ENCODE measurements at places on chromosomes 11 and 22.

- no peaks in the 10 kb centered on the region for H3K36me3 ChIP-seq
- no peaks in the 10 kb centered on the region for H3K4me1 ChIP-seq
Observed at GRCh38 chr11:33829430-33830141, 55.3 kb upstream of the FBXO3 start.

DNA sequence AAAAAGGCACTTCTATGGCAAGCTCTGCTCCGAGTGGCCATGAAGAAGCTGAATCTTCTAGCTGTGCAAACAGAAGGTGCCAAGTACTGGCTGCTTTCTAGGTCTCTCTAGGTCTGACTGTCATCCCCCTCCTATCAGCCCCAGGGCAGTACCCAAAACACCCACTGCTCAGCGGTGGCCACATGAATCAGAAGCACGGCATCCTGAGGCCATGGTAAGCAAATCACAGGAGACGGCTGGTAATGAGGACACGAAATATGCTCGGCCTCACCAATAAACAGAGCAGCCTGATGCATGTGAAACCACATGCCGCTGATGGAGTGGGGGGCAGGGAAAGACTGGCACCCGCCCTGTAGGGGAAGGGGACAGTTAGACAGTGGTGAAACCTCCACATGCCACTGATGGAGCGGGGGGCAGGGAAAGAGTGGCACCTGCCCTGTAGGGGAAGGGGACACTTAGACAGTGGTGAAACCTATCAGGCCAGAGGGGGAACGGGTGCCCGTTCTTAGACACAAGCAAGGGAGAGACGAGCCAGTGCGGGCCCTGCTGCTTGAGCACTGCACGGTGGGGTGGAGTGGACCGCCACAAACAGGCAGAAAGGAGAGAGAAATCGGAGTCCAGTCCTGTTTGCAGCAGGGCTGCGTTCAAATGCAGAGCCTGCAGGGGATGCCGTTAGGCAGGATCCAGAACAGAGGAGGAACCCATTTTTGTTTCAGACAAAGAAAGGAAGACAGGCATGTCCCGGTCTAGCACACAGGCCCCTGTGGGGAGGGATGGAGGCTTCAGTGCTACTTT, 29.9 kb upstream of the MOB2 start:
- no peak overlapping the region for H3K27ac ChIP-seq
- H3K4me3 ChIP-seq, result no peak overlapping the region
- no peaks in the 10 kb centered on the region for H3K27me3 ChIP-seq
- H3K36me3 ChIP-seq, result no peaks in the 10 kb centered on the region

- DNase-seq, result peak; percentile 20
- H3K27me3 ChIP-seq, result no peaks in the 10 kb centered on the region
- H3K4me3 ChIP-seq, result no peak overlapping the region
- H3K4me1 ChIP-seq, result 0 out of 2 replicates have a peak, but pooled peaks cover 6% of the 10 kb centered on the region
Observed at GRCh38 chr11:109309153-109309552, 112.8 kb upstream of the C11orf87 start.

DNA sequence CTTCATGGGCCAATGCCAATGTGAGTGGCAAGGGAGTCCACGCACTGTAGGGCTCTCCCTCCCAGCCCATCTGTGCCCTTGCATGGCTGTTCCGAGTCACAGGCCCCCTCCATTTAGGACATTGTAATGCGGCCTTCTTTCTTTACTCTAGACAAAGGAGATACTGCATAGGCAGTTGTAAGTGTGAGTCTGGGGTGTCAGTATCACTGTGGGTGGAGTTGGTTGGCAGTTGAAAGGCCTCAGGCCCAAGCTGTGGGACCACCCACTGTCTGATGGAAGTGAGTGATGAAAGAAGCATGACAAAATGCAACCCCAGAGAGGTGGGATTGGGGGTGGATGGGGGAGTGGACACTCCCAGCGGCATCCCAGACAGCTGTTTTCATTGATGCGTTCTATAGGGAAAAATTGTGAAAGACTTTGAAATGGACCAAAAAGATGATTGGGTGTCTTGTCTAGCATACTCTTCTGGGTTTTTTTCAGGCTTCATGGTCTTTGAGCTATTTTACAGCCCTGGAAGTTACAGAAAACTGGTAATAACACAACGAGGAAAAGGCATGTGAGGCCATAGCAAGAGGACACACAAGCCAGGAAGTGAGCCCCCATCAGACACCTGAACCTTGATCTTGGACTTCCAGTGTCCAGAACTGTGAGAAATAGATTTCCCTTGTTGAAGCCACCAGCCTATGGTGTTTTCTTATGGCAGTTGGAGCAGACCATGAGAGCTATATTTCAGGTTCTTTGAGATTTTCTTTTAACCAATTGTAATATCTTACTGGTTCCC, 114.6 kb downstream of the NECTIN1 start:
- no peaks in the 10 kb centered on the region for H3K36me3 ChIP-seq
- H3K4me3 ChIP-seq, result no peak overlapping the region
- no peak for DNase-seq
- H3K27me3 ChIP-seq, result no peaks in the 10 kb centered on the region

DNA sequence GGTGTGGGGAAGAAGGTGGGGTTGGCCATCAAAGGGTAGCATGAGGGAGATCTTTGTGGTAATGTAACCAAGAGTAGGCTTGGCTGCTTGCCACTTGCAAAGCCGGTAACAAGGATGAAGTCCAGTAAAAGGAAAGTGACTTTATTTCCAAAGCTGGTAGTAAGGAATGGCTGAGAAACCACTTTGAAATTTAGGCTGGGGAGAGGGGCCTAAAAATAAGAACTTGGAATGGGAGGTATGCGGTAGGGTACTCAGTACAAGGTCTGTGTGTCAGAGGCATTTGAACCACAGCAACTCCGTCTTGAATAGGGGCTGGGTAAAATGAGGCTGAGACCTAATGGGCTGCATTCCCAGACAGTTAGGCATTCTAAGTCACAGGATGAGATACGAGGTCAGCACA, 216.0 kb upstream of the ISX start:
- H3K27ac ChIP-seq, result no peak overlapping the region
- no peak for DNase-seq
- H3K4me3 ChIP-seq, result no peak overlapping the region
- H3K36me3 ChIP-seq, result no peaks in the 10 kb centered on the region
- no peaks in the 10 kb centered on the region for H3K4me1 ChIP-seq

- no peaks in the 10 kb centered on the region for H3K27me3 ChIP-seq
- no peak for DNase-seq
- no peak overlapping the region for H3K27ac ChIP-seq
- H3K4me1 ChIP-seq, result no peaks in the 10 kb centered on the region
- H3K4me3 ChIP-seq, result no peak overlapping the region
Observed at GRCh38 chr11:118645066-118645715, 34.3 kb downstream of the TREH start.

DNA sequence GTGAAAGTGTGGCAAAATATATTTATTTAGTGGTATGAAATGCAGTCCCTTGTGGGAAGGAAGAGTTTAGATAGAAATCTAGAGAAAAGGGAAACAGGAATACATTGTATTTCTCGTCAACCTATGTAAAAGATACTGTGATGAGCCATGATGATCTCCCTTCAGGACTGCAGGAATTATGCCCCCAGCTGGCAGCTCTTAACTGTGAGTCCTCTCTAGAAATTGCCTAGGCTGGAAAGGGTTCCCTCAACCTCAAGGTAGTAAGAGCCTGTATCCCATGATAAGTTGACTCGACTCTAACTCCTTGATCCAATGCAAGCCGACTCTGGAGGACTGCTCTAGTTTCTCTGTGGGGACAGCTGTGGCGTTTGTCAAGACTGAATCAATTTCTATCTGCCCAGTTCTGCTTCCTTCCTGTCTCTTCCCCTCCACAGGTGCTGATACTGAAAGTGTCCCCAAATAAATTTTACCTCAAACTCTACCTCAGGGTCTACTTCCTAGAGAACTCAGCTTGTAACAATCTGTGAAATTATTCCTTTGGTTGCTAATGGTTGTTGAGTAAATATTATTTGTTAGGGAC, 897.3 kb downstream of the METTL15 start:
- H3K27ac ChIP-seq, result no peak overlapping the region
- no peak overlapping the region for H3K4me3 ChIP-seq
- no peaks in the 10 kb centered on the region for H3K36me3 ChIP-seq
- H3K4me1 ChIP-seq, result peaks cover 18% of the 10 kb centered on the region
- H3K27me3 ChIP-seq, result no peaks in the 10 kb centered on the region
- DNase-seq, result no peak

DNA sequence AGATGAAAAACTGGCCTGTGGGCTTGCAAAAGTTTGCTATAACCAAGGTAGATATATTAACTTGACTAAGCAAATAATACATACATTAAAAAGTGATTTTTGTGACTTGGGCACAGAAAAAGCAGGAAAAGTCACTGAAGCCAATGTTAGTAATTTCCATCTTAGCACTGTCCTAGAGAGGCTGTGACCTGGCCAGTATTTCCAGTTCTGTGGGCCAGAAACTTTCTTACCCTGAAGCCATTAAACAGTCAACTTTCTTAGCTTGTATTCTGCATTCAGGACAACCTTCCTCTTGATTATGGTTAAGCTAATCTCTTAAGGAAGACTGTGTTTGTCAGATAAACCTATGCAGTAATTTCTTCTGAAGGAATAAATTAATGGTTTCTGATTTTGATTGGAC, 22.3 kb upstream of the SLC36A4 start:
- no peak overlapping the region for H3K27ac ChIP-seq
- H3K27me3 ChIP-seq, result peaks cover 12% of the 10 kb centered on the region
- no peak for DNase-seq

DNA sequence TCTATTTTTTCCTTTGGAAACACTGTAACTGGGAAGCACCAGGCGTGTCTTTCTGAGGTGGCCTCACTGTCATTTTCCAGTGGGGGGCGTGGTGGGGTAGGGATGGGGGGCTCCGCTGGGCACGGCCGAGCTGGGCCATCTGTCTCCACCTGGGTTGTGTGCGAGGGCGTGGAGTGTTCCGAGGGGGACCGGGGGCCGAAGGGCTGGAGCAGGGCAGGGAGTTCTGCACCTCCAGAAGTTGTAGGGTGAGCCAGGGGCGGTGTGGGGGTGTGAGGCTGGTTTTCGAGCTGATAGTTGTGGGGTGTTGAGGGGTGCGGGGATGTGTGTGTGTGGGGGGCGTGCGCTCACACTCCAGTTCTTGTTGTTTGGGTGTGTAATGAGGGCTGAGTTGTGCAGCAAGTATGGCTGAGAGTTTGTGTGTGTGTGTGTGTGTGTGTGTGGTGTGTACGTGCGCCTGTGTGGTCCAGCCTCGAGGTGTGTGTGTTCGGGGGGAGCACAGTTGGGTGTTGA, 10.8 kb downstream of the YPEL4 start:
- H3K27ac ChIP-seq, result no peak overlapping the region
- DNase-seq, result peak; percentile 24
- peaks cover 14% of the 10 kb centered on the region for H3K4me1 ChIP-seq
- H3K4me3 ChIP-seq, result peak overlapping the region; percentile 97
- H3K36me3 ChIP-seq, result no peaks in the 10 kb centered on the region

GRCh38 chr11:16179676-16180075, 176.7 kb downstream of the SOX6 start:
- H3K27me3 ChIP-seq, result no peaks in the 10 kb centered on the region
- DNase-seq, result peak; percentile 56
- peaks cover 29% of the 10 kb centered on the region for H3K4me1 ChIP-seq
- no peaks in the 10 kb centered on the region for H3K36me3 ChIP-seq

DNA sequence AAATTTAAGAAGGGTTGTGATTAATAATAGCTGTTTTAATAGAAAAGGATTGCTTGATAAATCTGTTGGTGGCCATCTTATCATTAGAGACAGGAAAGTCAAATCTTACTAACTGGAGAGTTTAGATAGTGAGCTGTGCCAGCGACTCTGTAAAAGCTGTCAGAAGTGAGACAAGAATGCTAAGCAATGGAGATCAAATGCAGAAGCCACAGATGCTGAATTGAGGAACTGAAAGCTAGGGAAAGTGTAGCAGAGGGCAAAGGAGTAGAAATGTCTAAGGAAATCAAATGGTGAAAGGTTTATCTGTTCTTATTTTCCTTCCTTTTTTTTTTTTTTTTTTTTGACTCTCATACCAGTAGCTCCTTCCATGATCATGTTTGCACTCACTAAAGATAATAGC, 13.7 kb downstream of the MS4A13 start:
- no peak overlapping the region for H3K27ac ChIP-seq
- no peaks in the 10 kb centered on the region for H3K27me3 ChIP-seq
- no peaks in the 10 kb centered on the region for H3K4me1 ChIP-seq
- no peaks in the 10 kb centered on the region for H3K36me3 ChIP-seq

GRCh38 chr11:95229199-95229992, 1.6 kb downstream of the SESN3 start:
- no peaks in the 10 kb centered on the region for H3K27me3 ChIP-seq
- H3K36me3 ChIP-seq, result no peaks in the 10 kb centered on the region
- peak overlapping the region; percentile 97 for H3K4me3 ChIP-seq
- 0 out of 2 replicates have a peak overlapping the region, but pooled peaks have one; percentile 8 for H3K27ac ChIP-seq

DNA sequence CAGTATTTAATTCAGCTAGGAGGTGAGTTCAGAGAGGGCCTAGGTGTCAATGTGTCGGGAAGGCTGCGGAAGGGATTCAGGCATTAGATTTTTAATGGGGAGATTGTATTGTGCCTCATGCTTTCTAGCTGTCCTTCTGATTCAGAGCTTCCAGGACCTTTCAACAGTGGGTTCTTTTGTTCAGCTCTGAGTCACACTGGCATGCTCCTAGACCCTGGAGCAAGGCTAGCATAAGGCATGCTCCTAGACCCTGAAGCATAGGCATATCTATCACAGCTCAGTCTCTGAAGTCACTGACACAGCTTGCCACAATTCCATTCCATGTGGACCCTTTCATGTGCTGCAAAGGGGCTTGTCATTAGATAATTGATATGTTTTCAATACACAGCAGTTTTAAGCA, 396.9 kb downstream of the RAB38 start:
- no peak overlapping the region for H3K27ac ChIP-seq
- no peaks in the 10 kb centered on the region for H3K4me1 ChIP-seq
- H3K36me3 ChIP-seq, result no peaks in the 10 kb centered on the region
- H3K27me3 ChIP-seq, result no peaks in the 10 kb centered on the region
- H3K4me3 ChIP-seq, result no peak overlapping the region

DNA sequence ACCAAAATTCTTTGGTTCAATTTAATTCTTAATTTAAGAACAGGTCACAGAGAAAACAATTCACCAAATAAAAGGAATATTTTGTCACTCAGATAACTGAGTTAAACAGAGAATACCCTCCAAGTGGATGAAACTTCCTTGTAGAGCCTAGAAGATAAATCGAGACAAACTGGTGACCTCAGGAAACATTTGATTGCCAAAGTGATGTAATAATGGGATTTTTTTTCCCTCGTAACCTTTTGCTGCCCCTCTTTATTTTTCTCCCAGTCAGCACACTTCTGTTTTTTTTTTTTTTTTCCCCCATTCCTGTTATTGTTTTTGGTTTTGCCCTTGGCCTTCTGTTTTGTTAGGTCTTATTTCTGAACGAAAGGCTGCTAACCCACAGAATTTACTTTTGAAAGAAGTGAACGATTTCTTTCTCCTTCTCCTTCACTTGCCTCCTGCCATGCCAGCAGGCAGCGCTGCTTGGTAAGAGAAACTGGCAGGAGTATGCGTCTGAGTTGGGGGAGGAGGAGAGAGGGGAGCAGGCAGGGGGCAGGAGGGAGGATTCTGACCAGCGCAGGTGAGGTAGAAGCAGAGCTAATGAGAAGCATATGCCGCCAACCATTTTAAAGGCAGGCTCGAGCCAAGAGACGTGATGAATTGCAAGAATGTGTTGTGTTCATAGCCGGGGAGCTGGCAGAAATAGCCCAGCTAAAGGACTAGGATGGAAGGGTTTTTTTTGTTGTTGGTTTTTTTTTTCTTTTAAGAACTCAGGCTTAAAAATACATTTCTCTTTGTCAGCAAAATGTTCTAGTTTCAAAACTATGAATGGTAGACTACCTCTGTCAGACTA, 121.9 kb upstream of the MTMR2 start:
- H3K4me3 ChIP-seq, result peak overlapping the region; percentile 55
- no peaks in the 10 kb centered on the region for H3K27me3 ChIP-seq
- H3K36me3 ChIP-seq, result no peaks in the 10 kb centered on the region
- peak; percentile 87 for DNase-seq
- H3K4me1 ChIP-seq, result peaks cover 42% of the 10 kb centered on the region
